Pulmonary artery endothelial cell (primary cell): ENCODE measurements at places on chromosomes 13 and 19. TPM values are rescaled to one million over a fixed set of nuclear protein-coding genes. Genes with fewer than 3 reads are reported as not detected.

EBI3 gene
- total RNA-seq = 0.28 and 0.40 TPM in 2 replicates

CARD8 gene
- 92.5 and 103 TPM in 2 replicates for total RNA-seq

IFNL1 gene
- total RNA-seq = not detected in 2 replicates

SYMPK gene
- 34.1 and 43.3 TPM in 2 replicates for total RNA-seq

GNG7 gene
- total RNA-seq = 0.11 and 0.20 TPM in 2 replicates
